ENCODE measurements at places on chromosomes 2 and 18. TPM values are rescaled to one million over a fixed set of nuclear protein-coding genes. Genes with fewer than 3 reads are reported as not detected.
A peak's percentile ranks its signal among the peaks of the same experiment; 100 is the strongest.

PSMA8 gene
- total RNA-seq: not detected

GCKR gene
- 2.2 TPM for total RNA-seq

- DNase-seq: no peak
Measured at GRCh38 chr18:2147476-2148230, 423.7 kb downstream of the METTL4 start.

DNA sequence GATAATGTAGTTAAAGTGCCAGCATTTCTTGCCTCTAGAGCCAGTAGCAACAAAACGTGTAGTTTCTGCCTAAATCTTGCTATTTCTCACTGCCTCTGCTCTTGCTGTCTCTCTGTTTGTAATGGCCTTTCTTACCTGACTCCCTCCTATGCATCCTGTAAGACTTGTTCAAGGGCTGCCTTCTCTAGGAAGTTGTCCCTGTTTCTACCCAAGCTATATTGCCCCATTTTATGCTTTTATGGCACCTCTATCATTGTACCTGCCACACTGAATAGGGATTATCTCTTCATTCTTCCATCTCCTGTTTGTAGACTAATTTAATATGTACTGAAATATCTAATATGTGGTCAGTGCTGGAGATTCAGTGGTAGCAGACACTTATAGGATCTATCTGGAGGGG is 49.2 kb downstream of the PLCL1 start:
- no peak for DNase-seq

- no peak for DNase-seq
Measured at GRCh38 chr2:237729681-237730475, 68.7 kb upstream of the RBM44 start.

GRCh38 chr18:48445540-48445939 is 36.4 kb upstream of the ZBTB7C start:
- DNase-seq: peak; percentile 88

DNA sequence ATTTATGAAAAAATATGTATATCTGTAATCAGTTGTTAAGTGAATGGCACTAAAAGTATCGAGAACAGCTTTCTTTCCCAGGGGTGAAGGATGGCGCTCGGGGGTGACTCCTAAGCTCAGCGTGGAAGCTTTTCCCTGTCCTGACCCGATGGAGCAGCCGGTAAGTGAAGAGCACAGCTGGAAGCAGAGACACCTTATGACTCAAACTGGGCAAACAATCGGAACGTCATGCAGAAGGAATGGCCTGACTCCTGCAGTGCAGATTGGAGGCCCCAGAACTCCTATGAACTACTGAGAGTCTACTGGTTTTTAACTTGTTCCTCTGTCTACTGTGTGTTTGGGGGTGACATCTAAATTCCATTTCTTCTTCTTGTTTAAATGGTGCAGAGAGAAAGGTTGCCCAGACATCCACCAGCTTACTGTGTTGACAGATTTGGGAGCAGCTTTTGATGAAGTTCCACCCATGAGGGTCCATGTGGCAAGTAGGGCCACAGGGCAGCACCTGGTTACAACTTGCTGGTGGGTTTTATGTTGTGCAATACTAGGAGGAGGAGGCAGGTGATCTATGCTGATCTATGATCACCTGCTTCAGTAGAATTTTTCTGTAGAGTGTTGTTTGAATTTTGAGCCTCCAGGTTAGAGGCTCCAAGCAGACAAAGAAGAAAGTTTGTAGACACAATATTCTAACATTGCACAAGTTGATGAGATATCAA is 52.8 kb upstream of the TMEM182 start:
- no peak for DNase-seq

DNA sequence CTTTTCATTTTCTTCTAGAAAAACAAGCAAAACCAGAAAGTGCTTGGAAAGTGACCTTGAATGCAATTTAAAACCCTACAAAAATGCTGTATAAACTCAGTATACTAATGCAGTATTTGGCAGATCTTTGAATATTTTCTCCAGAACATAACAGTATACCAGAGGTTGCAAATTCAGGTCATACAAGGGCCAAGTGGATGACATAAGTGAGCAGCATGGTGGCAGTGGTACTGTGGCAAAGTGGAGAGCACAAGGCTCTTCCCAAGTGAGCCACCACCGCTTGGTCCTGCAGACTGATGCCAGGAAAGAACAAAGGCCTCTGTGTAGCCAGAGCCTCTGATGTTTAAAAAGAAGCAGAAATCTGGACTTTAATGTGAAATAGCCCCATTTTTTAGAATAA is 33.1 kb downstream of the METTL4 start:
- DNase-seq: no peak

- DNase-seq: no peak
Measured at GRCh38 chr2:6993936-6994335, 76.7 kb downstream of the RNF144A start.

LIMS4 gene
- total RNA-seq: 2.9 TPM

DNA sequence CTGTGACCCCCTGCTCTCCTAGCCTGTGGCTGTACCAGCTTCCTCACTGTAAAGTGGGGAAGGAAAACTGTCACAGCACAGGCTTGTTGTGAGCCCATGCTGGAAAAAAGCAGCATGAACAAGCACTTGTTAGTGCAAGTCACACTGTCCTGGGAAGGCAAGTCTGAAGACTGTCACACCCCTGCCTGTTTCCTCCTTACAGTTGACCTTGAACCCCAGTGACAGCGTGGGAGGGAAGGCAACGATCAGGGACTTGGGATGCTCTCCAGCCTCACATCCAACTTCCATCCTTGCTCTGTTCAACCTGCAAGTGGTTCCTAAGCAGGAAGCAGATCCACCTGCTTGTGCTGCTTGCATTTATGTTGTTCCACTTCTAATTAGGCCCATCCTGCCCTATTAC is 311.3 kb upstream of the KLHL29 start:
- DNase-seq: no peak

RASGRP3 gene
- total RNA-seq: 22.6 TPM

GRCh38 chr2:224223851-224224555 is 177.9 kb downstream of the FAM124B start:
- DNase-seq: no peak

CD8B2 gene
- total RNA-seq: 0.09 TPM

GRCh38 chr2:64015391-64015790 is 3.8 kb downstream of the VPS54 start:
- no peak for DNase-seq

- no peak for DNase-seq
Measured at GRCh38 chr2:240688553-240688919, 3.1 kb upstream of the AQP12A start.

GRCh38 chr18:12255626-12256026 is 1.5 kb downstream of the CIDEA start:
- DNase-seq: no peak

- DNase-seq: no peak
Measured at GRCh38 chr2:14324308-14324707, 308.2 kb upstream of the LRATD1 start.

- DNase-seq: peak; percentile 8
Measured at GRCh38 chr2:137675584-137676327, 288.5 kb upstream of the HNMT start.

RAB6C gene
- total RNA-seq: 0.19 TPM

DNA sequence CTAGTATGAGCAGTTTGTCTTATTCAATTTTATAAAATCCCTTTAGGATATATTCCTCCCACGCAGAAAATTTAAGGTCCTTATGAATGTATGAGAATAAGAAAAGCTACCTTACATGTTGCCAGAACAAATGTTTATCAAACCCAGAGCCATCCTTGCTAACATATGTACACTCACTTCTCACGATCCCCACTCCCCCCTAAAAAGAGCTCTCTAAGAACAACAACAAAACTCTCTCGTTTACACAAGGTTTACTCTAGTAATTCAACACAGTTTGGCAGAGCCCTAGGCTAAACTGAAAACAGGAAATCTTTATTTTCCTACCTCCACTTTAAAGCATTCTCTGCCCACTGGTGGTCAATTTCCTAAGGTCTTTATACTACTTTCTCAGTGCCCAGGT is 504.9 kb downstream of the ZEB2 start:
- DNase-seq: no peak

- no peak for DNase-seq
Measured at GRCh38 chr2:232255033-232255432, 123.5 kb upstream of the ALPP start.

DNA sequence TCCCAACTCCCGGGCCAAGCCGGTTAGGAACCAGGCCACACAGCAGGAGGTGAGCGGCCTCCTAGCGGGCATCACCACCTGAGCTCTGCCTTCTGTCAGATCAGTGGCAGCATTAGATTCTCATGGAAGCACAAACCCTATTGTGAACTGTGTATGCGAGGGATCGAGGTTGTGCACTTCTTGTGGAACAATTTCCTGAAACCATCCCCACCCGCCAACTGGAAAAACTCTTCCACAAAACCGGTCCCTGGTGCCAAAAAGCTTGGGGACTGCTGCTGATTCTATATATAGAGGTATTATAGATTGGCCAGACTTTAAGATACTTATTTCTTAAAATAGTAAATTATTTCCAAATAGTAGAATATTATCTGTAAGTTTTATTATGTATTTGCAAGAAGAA is 89.4 kb downstream of the PMS1 start:
- no peak for DNase-seq

DNA sequence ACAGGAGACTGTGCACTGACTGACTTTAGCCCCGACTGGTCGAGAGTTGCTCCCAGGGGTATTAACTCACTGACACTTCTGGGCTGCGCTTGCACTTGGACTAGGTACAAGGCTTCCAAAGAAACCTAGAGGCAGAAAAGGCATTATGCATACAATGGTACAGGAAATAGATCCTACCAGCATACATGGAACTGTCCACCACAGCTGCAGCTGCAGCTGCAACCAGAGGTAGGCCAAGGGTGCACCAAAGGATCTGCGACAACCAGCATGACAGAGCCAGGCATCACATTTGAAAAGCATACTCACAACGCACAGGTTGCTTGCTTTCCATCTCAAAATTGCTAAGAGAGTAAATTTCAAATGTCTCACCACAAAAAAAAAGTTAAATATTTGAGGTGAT is 22.6 kb upstream of the PGAP1 start:
- DNase-seq: no peak

- peak; percentile 95 for DNase-seq
Measured at GRCh38 chr2:60530660-60531281, 22.7 kb downstream of the BCL11A start.

HMSD gene
- 1.4 TPM for total RNA-seq

GRCh38 chr2:44320832-44321231 is 40.5 kb downstream of the PREPL start:
- DNase-seq: no peak

- DNase-seq: no peak
Measured at GRCh38 chr2:21821672-21822227, 698.0 kb downstream of the TDRD15 start.

- no peak for DNase-seq
Measured at GRCh38 chr2:137223722-137224121, 458.4 kb downstream of the THSD7B start.

- DNase-seq: no peak
Measured at GRCh38 chr2:8490166-8490721, 191.6 kb upstream of the ID2 start.

DNA sequence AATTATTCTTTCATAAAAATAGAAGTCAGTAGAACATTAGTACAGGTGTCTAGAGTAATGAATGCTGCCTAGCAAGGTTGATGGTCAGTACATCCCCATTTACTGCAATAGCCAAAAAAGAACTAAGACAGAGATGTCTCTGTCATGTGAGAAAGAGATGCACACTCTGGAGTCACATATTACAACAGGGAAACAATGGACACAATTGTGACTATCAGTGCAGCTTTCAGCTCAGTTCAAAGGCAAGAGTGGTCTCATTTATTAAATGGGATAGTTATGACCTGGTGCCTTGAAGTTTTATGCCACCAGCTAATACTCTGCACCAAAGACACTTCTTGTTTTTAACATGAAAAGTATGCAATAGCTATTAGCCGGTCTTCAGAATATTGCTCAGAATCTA is 194.9 kb upstream of the CHAC2 start:
- no peak for DNase-seq

- no peak for DNase-seq
Measured at GRCh38 chr2:41521211-41521610, 526.6 kb upstream of the PKDCC start.
